ENCODE measurements at places on chromosomes 5 and 9.

DNA sequence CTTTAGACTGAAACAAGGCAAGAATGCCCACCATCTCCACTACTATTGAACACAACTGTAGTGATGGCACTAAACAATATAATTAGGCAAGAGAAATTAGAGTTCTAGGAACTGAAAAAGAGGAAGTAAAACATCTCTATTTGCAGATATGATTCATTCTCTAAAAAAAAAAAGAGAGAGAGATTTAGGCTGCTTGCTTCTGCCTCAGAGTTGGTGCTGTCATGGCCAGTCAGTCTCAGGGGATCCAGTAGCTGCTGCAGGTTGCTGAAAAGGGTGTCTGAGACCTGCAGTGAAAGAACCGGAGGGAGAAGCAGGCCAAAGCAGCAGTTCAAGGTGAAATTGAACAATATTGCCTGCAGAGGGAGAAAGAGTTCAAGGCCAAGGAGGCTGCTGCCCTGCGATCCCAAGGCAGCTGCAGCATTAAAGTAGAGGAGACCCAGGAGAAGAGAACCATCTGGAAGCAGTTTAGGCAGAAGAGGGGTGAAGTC, 72.5 kb downstream of the AP3B1 start:
- DNase-seq = peak; percentile 9

DNA sequence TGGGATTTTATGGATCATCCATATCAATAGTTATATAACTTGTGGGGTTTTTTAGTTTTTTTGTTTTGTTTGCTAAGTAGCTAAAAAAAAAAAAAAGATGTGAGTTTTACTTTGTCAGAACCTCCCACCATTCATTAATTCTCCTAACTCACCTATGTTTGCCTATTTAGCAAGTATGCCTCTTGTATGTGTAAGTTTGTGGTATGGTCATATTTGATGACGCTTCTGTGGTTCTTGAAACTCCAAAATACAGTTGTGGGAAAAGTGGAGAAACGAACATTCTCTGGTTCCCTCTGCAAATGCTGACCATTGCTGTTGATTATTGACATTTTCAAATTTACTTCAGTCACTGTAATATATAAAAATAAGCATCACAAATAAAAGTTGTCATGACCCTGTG, 75.7 kb downstream of the PBX3 start:
- DNase-seq = peak; percentile 46

- no peak for DNase-seq
Measured at GRCh38 chr5:165138236-165138635, 1632.8 kb downstream of the MAT2B start.

DNA sequence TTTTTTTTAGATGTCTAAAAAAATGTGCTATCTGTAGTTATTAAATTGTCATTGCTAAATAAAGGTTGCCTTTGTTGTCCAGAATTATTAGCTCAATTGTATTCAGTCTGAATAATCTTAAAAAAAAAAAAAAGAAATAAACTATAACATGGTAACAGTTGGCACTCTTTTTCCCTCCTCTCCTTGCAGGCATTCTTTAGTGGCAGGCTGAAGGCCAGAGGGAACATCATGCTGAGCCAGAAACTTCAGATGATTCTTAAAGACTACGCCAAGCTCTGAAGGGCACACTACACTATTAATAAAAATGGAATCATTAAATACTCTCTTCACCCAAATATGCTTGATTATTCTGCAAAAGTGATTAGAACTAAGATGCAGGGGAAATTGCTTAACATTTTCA, 87.6 kb upstream of the FAM170A start:
- no peak for DNase-seq

- DNase-seq = peak; percentile 79
Measured at GRCh38 chr5:56669534-56670483, 145.5 kb upstream of the MAP3K1 start.

DNA sequence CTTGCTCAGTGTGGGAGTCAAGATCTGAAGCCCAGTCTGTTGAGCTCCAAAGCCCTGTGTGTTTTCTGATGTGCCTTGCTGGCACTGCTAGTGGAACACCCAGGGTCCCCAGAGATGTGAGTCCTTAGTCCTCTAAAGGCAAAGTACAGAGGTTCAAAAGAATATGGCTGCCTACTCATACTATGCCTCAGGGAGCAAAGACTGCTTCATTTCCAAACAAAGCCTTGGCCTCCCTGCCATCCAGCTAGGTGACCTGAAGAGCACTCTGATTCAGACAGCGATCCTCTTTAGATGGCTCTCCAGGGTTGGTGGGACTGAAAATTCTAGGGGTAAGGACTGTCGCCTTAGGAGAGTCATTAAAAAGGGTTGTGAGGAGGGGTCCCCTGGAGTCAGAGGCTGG, 2.0 kb downstream of the PRLR start:
- no peak for DNase-seq

GRCh38 chr5:162657076-162657475, 589.5 kb downstream of the GABRG2 start:
- no peak for DNase-seq

- DNase-seq = no peak
Measured at GRCh38 chr5:177526191-177526590, 9.4 kb upstream of the DDX41 start.

DNA sequence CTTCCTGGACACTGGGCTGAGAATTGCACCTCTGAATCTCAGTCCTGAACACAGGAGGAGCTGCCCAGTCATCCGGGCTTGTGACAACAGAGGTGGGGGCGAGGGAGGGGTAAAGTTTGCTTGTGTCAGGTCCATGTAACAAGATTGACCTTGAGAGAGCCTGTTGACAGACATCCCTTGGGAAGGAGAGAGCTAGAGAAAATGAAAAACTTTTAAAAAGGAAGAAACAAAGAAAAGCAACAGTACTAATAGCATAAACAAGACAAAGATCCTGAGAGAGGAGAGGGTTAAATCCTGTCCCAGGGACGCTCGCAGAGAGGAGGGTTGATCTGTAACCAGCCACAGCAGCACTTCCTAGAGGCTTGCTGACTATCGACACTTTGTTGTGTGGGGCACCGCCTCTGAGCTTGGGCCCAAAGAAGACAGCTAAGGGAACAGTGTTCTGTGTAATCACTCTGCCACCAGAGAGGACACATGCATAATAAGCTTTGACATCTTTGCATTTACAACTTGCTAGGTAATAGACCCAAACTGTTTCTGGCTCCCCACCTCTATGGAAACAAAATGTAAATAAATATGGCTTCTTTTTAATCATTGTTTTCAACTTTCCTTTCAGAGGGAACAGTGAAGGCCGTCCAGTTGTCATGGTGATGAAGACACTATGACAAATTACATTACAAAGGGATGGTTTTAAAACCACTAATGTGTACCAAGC, 363.7 kb downstream of the CSNK1G3 start:
- DNase-seq = peak; percentile 6

- DNase-seq = no peak
Measured at GRCh38 chr9:121210536-121210935, 8.9 kb upstream of the RAB14 start.

- no peak for DNase-seq
Measured at GRCh38 chr5:167229751-167230150, 1061.7 kb upstream of the WWC1 start.

DNA sequence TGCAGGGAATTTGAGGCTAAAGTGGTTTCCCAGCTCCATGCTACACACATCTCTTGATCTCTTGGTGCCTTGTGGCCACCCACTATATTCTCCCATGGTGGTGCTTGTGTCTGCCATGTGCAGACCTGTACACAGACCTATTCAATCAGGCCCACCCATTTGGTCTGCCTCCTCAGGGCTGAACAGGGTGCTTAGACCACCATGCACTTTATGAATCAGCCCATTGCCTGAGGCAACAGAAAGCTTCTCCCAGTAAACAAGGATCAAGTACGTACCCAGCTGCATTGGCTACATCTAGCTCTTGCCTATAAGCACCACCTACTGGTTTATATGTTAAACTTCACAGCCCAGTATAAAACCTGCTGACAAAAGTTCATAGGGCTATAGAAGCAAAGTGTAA, 664.3 kb upstream of the EDIL3 start:
- peak; percentile 20 for DNase-seq

- DNase-seq = no peak
Measured at GRCh38 chr9:93597871-93598646, 21.7 kb downstream of the PHF2 start.

DNA sequence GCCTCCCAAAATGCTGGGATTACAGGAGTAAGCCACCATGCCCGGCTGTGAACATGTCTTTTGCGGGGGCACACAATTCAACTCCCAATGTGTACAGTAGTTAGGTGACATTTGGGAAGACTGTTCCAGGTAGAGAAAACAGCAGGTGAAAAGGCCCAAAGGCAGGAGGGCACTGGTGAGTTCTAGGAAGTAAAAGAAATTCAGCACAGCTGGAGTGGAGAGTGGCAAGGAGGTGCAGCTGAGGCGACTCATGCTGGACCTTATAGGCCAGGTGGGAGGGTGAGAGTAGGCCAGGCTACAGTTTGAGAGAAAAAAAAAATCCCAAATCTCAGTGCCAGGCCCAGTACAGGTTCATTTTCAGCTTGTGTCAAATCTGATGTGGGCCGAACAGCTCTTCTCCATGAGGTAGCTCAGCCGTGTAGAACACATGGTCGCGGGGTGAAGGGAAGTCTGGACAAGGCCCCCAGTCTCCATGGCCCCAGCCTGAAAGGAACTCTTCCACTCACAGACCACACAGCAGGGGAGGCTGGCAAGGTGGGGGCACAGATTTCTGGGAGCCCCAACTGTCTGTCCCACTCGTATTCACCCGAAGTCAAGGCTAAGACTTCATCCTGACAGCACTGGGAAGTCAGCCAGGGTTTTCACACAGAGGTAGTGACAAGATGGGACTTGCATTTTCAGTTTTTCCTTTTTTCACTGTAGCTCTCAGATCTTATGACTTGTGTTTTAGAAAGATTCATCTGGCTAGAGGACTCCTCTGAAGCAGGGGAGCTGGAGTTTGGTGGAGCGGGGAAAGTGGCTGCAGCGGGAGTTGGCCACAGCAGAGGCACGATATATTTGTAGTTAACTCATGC, 4.5 kb upstream of the HNRNPAB start:
- DNase-seq = no peak

DNA sequence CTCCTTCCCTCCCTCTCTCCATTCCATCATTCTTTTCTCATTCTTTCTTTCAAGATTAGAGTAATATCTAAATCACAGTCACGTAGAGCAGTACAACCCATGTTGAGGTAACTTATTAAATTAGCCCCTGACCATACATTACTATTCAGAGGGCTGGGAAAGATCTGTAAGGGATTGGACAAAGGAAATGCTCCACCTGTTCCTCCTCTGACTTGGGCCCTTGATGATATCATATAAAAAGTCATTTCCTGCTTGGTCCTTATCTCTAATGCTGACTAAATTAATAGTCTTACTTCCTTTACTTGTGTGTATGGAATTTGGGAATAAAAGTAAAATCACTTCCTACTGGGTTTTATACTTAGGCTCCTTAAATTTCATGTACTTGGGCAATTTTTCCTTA, 40.8 kb downstream of the SNX18 start:
- DNase-seq = no peak

- DNase-seq = no peak
Measured at GRCh38 chr5:98510143-98510985, 263.1 kb upstream of the RGMB start.

DNA sequence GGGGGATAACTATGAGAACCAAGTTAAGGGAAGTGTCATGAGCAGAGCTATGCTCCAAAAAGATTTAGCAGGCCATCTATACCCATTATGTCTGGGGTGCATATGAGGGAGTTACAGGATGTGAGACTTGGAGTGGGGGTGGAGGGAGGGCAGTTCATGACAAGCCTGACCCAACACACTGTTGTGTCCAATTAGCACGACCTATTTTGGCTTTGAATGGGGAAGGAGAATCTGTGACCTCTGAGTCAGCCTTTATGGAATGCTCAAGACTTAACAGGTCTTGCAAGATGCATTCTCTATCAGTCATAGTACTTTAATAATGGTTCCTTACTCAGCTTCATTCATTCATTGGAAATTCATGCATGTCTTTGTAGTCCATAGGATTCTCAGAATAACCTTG, 71.7 kb downstream of the GRIA1 start:
- DNase-seq = no peak

GRCh38 chr9:121729769-121730562, 78.5 kb downstream of the DAB2IP start:
- DNase-seq = no peak

- no peak for DNase-seq
Measured at GRCh38 chr5:67002832-67003684, 193.5 kb downstream of the CD180 start.

GRCh38 chr5:40171971-40172370, 507.7 kb upstream of the PTGER4 start:
- DNase-seq = no peak

DNA sequence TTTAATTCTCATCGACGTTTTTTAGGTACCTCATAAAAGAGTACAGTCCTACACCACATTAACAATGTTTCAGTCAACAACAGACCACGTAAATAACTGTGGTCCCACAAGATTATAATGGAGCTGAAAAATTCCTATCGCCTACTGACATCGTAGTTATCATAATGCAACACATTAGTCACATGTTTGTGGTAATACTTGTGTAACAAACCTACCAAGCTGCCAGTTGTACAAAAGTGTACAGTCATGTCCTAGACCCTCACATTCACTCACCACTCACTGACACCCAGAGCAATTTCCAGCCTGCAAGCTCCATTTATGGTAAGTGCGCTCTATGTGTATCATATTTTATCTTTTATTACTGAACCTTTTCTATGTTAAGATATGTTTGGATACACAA, 16.8 kb downstream of the GNAQ start:
- DNase-seq = peak; percentile 87

GRCh38 chr5:10801931-10802666, 41.1 kb upstream of the DAP start:
- DNase-seq = peak; percentile 22

DNA sequence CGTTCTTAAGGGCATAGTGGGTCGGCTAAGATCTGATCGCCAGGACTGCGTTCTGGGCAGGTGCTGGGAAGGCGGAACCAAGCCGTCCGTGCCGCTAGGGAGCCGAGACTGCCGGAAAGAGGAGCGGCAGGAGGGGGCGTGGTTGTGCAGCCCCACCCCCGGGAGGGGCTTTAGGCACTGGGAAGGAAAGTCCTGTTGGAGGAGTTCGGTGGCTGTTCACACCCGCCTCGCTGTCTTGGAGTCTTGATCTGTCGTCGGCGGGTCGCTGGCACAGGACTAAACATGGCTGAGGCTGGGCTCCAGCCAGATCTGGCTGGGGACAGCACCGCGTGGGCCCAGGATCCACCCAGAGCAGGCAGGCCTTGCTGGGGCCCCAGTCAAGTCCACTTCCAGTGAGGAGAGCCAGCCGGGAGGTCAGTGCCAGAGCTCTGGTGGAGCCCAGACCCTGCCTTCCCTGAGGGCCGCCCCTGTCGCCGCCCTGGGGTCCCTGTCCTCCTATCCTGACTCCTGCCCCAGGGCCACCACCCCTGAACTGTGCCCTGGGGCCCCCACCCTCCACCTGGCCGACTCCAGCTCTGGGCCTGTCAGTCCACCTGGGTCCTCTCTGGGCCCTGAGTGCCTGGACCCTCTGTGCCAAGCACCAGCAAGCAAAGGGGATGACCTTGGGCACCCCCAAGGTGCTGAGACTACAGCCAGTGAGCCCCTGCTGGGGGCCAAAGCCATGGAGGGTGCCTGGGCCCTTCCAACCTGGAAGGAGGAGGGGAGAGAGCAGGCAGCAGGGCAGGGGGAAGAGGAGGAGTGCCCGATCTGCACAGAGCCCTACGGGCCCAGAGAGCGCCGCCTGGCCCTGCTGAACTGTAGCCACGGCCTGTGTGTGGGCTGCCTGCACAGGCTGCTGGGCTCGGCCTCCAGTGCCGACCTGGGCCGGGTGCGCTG, 4.5 kb downstream of the RNF208 start:
- DNase-seq = no peak

GRCh38 chr9:110087605-110088004, 120.4 kb downstream of the C9orf152 start:
- DNase-seq = no peak

- DNase-seq = no peak
Measured at GRCh38 chr9:126885131-126885641, 24.7 kb downstream of the ZBTB34 start.
